ENCODE measurements at places on chromosomes 4 and X. TPM values are rescaled to one million over a fixed set of nuclear protein-coding genes. Genes with fewer than 3 reads are reported as not detected.

Gene FATE1
- not detected for total RNA-seq

Gene GNL3L
- 11.0 TPM for total RNA-seq

Gene RPA4
- not detected for total RNA-seq

Gene PCDH19
- total RNA-seq, result not detected

- no peak for DNase-seq
Observed at GRCh38 chr4:168388890-168389289, 70.3 kb upstream of the DDX60 start.

- DNase-seq, result peak; percentile 57
Observed at GRCh38 chrX:67604979-67605703, 61.3 kb downstream of the AR start.

DNA sequence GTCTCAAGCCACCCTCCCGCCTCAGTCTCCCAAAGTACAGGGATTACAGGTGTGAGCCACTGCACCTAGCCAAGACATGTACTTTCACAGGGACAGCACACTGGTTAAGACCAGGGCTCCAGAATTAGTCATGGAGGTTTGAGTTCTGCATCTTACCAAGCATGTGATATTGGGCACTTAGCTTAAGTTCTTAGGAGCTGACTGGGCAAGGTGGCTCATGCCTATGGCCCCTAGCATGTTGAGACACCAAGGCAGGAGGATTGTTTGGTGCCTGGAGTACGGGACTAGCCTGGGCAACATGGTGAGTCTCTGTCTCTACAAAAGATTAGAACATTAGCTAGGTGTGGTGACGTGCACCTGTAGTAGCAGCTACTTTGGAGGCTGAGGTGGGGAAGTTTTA is 2.6 kb upstream of the TMEM192 start:
- no peak for DNase-seq

- no peak for DNase-seq
Observed at GRCh38 chr4:63618883-63619718, 790.1 kb downstream of the TECRL start.

- DNase-seq, result peak; percentile 19
Observed at GRCh38 chrX:143580266-143580665, 55.6 kb downstream of the SLITRK4 start.

DNA sequence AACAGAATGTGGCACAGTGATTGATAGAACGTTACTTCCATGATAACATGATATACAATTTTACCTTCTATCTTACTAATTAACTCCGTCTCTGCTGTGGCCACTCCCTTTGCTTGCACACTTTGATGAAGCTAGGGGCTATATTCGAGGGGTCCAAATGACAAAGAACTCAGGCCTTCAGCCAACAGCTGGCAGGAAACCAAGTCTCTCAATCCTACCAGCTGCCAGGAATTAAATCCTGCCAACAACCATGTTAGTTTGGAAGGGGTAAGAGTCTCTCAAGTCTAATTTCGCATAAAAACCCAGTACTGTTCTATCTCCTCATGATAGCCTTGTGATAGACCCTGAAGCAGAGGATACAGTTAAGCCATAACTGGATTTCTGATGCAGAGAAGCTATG is 1122.9 kb upstream of the PCDH10 start:
- DNase-seq, result no peak

- DNase-seq, result no peak
Observed at GRCh38 chr4:177718514-177718913, 276.3 kb upstream of the AGA start.

DNA sequence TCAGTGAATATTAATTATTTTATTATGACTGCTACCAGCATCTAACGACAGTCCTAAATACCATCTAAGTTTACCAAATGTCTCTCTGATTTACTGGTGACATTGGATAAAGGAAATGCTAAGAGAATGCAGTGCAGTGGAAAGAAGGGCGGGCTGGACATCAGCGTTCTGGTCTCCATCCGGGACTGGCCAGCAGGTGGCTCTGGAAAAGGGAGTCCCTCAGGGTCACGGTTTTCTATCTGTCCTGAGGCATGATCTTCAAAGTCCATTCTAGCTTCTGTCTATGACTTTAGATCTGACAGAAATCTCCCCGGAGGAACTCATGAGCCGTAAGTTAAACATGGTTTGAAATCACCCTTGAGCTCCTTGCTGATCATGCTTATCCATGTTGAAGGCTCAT is 3.3 kb downstream of the TRIM2 start:
- DNase-seq, result no peak

GRCh38 chrX:2645563-2645962 is 45.5 kb upstream of the CD99 start:
- DNase-seq, result no peak

- no peak for DNase-seq
Observed at GRCh38 chr4:85180533-85180932, 214.0 kb upstream of the WDFY3 start.

DNA sequence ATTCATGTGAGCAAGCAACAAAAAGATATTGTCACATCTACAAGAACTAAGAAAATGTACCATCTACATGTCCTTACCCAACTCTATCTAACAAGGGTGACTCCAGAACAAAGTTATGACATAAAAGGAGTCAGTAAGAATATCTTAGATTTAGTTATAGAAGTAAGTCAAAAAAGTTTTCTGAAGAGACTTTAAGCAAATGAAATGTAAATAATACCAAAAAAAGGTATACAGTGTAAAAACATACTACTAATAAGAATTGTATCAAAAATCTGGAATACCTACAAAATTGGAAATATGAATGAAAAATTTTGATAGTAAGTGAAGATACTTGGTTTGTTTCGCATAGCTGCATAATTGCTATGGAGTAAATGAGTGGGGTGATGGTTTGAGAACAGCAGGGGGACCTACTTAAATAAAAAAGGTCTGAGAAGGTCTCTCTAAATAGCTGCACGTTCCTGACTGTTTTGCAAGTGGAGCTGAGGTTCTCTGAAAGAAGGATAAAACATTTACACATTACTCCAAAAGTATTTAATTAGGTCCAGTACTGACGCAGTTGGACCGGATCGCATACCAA is 51.0 kb upstream of the ENPP6 start:
- DNase-seq, result no peak

GRCh38 chr4:166195101-166195500 is 322.1 kb downstream of the TLL1 start:
- no peak for DNase-seq

- peak; percentile 60 for DNase-seq
Observed at GRCh38 chrX:9396930-9397329, 67.9 kb upstream of the TBL1X start.

Measured in MG63 (cell line).